ENCODE measurements at places on chromosomes 11 and 22.

DNA sequence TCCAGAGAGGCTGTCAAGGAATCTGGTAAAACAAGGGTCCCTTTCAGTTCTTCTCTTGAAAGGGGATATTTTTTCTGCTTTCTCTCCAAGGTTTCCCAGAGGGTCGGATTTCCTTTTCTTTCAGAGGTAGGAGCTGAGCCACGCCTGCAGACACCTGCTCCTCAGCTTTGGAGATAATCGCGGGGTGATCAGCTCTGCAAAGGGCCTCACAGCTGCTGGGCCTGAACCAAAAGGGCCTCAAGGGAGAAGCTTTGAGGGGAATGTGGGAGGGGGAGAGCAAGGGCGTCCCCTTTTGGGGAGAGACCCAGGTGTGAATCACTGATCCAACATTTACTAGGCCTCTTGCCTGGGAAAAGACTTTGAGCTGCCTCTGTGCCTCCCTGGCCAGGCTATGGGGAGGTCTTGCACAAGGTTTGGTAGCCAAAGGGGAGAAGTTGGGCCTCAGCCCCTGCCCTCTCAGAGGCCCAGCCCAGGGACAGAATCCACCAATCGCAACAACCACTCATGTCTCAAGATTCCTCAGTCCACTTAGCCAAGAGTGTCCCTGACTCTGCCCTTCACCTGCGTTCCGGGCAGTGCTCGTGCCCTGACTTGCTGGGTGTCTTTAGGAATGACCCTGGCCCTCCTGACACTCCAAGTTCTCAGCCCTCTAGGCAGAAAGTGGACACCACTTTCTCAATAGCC, 14.0 kb upstream of the TP53I11 start:
- no peak for DNase-seq

DNA sequence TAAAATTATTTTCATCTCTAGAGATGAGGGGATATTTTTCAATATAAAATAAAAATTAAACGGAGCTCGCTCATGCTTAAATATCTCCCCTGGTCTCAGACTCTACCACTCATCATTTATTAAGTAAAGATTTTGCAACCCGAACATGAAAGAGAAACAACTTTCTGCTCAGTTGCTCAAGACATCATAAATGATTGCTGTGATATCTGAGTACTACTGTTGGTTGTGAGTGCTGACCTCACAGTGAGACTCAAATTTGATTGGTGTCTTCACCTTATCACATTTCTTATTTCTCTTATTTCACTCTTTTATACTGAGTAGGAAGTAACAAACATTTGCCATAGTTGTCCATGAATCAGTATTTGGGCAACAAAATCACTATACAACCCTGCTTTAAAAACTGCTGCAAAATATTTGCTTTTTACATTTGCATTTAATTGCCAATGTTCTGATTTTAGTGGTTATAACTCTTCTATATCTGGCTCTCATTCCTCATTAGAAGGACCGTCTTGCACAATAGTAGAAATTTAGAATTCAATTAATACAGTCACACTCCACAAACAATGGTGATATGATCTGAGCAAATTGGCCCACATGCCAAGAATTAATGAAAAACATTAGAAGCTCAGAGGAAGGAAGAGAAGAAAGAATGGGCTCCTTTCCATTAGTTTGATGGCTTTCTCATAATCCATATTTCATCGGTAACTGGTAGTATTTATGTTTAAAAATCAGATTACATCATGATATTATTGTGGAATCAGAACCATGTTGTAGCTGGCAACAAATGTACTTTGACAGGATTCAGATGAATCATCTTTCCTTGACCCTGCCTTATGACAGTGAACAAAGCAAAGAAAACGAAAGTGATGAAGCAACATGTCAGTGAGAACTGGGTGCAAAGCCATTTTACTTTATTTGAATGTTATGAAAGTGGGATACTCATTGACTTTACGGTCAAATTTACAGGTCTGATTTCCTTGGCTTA, 973.6 kb upstream of the TENM4 start:
- no peak for DNase-seq

GRCh38 chr11:58023435-58023931, at the start of gene OR9Q1:
TSS of gene OR9Q1 (plus strand) at chr11:58023881. CDS start at chr11:58179445, 155,564 bp downstream.
- DNase-seq: no peak

DNA sequence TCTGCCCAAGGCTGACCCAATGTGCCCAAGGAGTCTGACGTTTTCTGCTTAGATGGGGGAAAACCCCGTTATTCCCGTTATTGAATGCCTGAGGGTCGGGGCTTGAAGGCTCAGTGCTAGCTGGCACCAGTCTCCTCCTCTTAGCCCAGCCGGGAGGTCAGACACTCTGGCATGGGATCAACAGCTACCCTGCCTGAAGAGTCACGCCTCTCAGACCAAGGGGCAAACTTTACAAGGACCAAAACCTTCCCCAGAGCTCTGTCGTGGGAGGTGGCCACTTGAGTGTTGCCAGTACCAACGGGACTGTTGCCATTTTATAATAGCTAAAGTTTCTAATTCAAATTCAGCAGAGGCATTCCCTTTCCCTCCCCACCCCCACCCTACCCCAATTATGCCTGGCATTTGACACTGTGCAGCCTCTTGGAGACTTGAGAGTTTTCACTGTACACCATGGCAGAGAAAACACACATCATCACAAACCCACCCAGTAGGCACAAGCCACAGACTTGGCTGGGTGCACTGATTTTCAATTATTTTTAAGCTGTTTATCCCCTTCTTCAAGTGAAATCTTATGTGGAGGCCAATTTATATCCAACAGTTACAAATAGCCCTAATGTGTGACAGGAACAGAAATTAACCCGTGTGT, 137.5 kb upstream of the SYT13 start:
- no peak for DNase-seq

- no peak for DNase-seq
Observed at GRCh38 chr11:93196816-93197379, 893 bp downstream of the SLC36A4 start.

All from lung microvascular endothelial cell (primary cell).